ENCODE measurements at places on chromosomes 6 and 20.

DNA sequence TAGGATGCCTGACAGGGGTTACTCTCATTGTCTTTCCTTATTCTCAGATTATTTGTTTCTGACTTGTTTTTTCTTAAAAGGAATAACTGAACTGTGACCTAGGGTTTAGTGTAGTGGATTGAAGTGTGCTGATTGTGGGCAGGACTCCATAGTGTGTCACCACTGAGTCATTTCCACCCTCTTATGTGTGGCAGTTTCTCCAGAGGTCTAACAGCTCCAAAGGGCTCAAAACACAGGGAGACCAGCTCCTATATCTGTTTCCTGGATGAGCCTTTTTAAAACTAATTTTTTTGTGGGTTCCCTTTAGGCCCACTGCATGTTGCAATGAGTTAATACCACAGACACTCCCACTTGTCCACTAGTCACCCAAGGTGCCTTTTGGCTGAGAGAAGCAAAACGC is 951.1 kb upstream of the ADGRB3 start:
- DNase-seq = no peak

DNA sequence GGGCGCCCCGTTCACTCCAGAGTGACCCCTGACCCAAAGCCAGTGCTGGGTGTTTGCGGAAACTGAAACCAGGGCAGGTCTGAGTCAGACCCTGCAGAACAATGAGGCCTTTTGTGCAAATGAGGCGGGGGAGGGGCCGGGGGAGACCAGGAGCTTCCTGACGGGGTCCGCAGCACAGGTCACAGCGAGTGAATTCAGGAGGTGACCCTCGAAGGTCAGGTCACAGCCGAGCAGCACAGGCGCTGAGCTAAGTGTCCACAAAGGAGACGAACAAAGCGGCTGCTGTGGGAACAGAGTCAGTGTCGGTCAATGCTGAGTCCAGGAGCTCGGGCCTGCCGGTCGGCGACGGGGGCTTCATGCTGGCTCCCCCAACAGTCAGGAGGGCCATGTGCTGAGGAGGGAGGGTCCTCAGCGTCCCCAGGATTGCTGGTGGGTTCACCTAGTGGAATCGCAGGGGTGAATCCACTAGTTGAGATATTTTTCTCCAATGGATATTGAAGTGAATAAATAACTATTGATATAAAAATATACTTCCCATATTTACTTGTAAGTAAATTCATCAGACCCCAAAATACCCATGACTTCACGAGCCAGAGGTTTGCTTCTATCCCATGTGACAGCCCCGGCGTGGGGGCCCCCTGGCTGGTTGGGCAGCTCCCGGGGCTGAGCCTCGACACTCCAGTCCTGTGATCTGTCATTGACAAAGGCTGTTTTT is 188.4 kb upstream of the SULF2 start:
- DNase-seq = no peak

DNA sequence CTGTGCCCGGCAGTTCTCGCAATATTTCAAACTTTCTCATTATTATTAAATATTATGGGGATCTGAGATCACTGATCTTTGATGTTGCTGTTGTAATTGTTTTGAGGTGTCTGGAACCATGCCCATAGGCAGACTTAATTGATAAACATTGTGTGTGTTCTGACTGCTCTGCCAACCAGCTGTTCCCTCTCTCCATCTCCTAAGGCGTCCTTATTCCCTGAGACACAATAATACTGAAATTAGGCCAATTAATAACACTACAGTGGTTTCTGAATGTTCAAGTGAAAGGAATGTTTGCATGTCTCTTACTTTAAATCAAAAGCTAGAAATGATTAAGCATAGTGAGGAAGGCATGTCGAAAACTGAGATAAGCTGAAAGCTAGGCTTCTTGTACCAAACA is 7.6 kb downstream of the MAPK14 start:
- DNase-seq = no peak

DNA sequence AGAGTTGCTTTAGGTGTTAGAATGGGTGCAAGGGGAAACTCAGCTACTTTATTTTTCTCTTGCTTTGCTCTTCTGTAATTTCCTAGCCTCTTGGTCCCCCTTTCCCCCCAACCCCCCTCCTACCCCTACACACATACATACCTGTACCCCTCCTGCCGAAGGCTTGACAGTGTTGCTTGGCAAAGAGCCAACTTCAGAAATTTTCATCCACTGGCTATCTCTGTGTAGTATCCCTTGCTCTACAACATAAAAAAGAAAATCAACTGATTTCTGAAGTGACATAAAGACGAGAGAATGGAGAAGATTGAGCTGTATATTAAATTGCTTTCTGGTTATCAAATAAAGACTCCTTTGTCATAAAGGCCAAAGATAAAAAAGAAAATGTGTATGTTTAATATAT is 498.1 kb upstream of the SOX4 start:
- DNase-seq = no peak

DNA sequence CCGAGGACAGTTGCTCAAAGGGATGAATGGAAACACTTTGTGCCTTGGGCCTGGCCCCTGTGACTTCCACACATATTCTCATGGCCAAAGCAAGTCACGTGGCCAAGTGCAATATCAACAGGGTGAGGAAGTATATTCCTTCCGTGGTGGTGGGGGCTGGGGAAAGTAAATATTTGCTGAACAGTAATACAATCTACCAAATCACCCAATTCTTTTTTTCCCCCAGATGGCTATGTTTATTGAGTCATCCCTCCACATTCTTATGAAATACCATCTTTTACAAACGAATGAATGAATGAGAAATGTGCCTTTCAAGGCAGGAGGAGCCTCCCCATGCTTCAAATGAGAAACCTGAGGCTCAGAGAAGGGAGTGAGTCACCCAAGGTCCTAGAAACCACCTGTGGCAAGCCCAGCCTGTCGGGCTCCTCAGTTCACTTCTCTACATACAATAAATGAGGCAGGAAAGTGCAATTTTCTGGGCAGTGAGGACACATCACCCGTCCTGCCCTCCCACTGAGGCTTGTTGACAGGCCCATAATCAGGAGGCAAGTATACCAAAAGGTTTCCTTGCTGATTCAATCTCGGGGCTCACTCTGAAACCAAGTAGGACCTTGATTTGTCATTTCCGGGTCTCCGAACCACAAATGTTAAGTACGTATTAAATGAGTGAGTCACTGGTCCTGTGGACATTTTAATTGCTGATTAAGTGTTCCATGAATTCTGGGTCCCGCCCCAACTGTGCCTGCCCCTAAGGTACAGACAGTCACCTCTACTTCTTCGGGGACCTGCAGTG is 25.3 kb upstream of the TOP1 start:
- peak; percentile 82 for DNase-seq

DNA sequence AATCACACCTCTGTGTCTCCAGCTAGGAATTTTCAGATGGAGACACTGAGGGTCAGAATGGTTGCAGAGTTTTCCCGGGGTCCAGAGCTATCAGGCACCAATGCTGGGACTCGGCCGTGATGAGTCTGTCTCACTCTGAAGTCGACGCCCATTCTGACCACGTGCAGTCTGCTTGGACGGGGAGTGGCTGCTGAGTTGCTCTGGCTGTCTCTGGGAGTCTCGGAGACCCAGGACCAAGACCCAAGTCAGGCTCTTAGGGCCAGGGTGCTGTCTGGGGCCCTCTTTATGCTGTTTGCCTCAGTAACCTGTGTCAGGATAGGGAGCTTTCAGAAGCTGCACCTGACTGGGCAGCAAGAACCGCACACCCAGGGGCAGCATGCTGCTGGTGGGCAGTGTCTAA is 4.6 kb downstream of the IP6K3 start:
- DNase-seq = no peak

- DNase-seq = no peak
Observed at GRCh38 chr6:86192123-86192522, 549.4 kb upstream of the SYNCRIP start.

DNA sequence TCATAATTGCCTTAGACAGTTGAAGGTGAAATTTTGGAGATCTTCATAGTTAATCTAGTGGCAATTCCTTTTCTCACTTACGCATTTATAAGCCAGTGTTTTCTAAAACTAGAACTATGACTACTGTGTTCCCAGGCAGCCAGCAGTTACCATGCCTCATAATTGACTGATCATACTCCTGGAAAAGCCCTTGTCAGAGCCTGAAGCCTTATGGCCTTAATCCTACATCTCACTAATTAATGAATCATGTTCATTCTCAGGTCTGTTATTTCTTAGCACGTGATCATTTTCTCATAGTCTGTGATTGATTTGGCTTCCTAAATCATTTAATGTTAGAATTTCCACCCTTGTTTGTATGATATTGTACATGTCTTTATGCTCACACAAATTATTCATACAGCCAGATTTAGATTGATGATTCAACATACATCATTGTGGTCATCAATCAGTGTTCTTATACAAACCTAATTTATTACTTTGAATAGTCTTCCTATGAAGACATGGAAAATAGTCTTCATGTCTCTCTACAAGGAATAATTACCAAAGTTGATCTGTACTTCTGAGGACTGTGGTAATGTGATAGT is 132.6 kb upstream of the ASCC3 start:
- no peak for DNase-seq

GRCh38 chr6:161948462-161948861 is 674.6 kb upstream of the AGPAT4 start:
- no peak for DNase-seq

- no peak for DNase-seq
Observed at GRCh38 chr6:69825904-69826303, 29.1 kb upstream of the LMBRD1 start.

- no peak for DNase-seq
Observed at GRCh38 chr6:113690281-113691259, 166.6 kb upstream of the MARCKS start.

DNA sequence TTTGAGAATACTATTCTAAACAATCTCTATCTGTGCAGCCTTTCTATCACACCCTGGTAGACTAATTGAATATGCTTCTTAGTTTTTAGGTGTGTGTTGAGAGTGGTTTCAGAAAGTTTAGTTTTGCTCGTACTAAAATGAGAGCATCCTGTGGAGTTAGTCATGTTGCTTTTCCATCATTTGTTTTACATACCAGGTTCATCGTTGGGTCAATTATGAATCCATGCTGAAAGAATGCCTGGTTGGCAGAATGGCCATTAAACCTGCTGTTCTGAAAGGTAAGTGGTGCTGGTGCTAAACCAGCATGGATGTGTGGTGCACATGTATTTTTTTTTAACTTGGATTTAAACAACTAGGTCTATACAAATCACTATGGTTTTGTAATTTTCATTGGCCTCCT is 49.3 kb downstream of the CYB5R4 start:
- no peak for DNase-seq

GRCh38 chr6:133837801-133838349 is 51.0 kb upstream of the TCF21 start:
- peak; percentile 72 for DNase-seq

DNA sequence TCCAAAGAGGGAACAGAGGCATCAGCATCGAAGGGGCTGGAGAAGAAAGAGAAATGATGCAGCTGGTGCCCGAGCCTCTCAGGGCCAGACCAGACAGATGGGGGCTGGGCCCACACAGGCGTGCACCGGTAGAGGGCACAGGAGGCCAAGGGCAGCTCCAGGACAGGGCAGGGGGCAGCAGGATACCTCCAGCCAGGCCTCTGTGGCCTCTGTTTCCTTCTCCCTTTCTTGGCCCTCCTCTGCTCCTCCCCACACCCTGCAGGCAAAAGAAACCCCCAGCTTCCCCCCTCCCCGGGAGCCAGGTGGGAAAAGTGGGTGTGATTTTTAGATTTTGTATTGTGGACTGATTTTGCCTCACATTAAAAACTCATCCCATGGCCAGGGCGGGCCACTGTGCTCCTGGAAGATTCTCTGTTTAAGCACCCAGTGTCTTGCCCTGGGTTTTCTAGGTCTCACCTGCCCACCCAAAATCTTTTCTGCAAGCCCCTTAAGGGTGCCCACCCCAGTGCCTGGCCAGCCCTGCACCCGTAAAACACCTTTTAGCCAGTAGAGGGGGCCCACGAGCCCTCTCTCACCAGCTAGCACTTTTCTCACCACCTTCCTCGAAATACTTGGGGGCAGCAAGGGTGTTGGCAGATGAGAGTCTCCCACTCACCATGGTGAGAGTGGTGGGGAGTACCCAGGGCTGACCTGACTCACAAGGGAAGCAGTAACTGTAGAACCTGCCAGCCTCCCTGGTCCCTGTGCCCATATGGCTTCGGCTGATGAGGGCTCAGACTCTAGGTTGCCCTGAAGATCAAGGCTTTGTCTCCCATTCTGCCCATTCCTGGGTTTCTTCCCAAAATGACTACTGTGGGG is 35.7 kb upstream of the ID1 start:
- DNase-seq = peak; percentile 74

DNA sequence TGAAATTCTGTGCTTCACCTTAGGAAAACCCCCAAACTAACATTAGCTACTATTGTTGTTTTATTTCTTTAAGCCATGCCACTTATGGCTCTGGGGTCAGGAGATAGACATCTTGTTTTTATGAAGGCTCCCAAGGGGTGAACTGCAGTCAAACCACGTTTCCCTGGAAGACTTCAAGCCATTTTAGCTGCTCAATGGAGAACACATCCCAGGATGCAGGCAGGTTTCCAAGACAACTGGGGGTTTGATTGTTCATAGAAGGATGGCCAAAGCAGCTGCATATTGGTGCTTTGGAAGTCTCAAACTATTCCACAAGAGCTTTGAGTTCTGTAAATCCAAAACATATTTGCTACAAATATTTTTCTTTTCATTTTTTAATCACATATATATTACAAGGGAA is 818.0 kb downstream of the MAFB start:
- no peak for DNase-seq

- DNase-seq = no peak
Observed at GRCh38 chr6:121816906-121817540, 381.6 kb downstream of the GJA1 start.

GRCh38 chr6:104639668-104640067 is 220.1 kb downstream of the HACE1 start:
- DNase-seq = no peak

DNA sequence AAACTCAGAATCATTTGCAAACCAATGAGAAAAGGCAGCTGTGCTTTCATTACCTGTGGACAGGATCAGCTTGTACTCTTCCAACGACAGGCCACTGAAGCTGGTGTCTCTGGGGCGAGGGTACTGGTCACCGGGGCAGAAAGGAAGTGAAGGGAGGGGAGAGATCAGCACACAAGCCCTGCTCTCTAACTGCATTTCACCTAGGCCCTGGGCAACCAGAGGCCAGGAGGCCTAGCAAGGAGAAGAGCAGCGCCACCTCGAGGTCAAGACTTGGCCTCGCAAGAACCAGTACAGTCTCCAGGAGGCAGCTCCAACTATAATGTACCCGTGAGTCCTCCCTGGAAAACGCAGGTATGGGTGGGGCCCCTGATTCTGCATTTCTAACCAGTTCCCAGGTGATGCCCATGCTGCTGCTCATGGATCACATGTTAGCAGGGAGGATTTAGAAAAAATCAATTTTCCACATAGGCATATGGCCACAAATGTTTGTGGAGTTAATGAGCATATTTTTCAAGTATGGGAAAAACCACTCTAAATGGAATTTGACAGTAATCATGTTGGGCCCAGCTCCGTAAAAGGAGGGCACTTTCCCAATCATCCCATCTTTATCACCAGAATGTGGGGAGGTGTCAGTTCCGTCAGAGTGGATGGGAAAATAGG is 11.0 kb downstream of the UQCC2 start:
- DNase-seq = peak; percentile 77

All from activated CD4-positive, alpha-beta T cell treated with anti-CD3 and anti-CD28 coated beads, Interleukin-2, amount 50 U/mL, for 48 hours (primary cell).